Stimulated activated CD8-positive, alpha-beta memory T cell treated with anti-CD3 and anti-CD28 coated beads, Interleukin-12 subunit alpha, Interleukin-12 subunit beta, amount 100 ng/mL, for 1 hour (primary cell): ENCODE measurements at places on chromosomes 11 and 22.

GRCh38 chr11:112581747-112582146 is 321.1 kb upstream of the PLET1 start:
- DNase-seq, result no peak

DNA sequence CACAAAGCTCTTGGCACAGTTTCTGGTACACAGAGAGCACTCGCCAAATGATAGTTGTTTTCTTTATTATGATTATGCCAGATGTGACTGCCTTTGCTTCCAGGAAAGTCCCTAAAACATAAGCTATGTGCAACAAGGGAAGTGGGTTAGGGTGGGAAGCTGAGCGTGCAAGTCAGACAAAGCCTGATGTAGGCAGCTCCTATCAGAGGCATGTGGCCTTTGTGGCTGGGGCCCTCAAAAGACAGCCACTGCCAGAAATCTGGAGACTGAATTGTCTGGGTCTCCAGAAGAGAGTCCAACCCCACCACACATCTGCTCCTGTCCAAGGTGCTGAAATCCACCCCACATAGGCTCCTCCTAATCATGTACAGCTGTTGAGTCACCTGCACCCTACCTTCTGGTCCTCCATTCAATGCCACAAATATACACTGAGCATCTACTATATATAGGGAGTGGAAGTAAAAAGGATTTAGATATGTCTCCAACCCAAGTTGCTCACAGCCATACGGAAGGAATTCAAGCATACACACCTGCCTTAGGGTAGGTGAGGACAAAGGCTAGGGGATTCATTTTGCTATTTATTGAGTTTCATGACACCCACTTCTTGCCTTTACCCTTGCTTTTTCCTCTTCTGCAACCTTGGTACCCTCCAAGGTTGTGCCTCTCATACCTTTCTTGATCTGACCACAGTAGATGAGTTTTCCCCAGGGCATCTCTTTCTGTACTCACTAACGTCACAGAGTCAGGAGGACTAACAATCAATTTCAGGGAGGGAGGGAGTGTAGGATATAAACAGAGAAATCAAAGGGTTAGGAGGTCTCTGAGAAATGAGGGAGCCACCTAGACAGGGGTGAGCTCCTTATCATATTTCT is 12.4 kb downstream of the SEC14L3 start:
- no peak for DNase-seq

DNA sequence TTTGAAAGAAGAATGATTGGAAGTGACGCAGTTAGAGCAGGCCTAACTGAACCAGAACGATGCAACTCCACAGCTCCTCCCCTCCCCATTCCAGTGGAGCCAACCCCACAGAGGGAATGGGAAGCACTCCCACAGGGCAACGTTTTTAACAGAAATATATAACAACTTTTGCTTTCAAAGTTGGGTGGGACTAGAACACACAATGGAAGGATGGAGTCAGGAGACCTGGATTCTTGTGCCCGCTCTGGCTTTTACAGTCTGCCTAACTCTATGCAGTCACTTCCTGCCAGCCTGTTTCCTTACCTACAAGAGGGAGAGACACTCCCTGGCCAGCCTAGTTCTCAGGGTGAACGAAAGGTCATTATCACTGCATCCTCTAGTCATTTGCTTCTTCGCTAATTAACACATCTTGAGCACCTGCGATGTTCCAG is 75.5 kb downstream of the PACSIN2 start:
- DNase-seq, result no peak

GRCh38 chr11:90699791-90700400 is 477.0 kb upstream of the CHORDC1 start:
- DNase-seq, result no peak

DNA sequence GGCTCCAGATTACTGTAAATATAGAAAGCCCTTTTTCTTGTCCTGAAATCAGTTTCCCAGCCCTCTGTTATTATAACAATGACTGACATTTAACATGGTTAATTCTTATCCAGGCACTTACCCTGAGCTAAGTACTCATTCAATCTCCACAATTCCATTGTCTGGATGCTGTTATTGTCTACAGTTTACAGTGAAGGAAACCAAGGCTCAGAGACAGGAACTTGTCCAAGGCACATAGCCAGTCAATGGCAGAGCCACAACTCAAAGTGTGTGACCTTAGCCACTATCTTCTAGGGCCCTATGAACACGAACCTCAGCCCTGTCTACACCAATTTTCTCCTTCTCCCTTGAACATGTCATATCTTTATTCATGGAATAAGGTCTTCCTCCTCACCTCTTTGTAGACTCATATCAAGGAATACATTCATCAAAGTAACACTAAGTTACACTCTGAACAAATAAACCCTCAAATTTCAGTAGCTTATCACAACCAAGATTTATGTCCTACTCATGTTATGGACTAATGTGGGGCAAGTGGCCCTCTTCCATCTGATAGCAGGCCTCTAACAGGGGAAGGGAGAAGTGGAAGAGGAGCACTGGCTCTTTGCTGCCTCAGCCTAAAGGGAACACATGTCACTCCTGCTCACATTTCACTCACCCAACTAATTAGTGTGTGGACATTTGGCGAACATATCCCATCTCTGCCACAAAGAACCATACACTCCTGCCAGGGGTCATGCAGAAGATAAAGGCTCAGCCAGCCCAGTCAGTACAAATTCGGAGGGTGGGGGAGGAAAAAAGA is 39.3 kb upstream of the APLNR start:
- no peak for DNase-seq

DNA sequence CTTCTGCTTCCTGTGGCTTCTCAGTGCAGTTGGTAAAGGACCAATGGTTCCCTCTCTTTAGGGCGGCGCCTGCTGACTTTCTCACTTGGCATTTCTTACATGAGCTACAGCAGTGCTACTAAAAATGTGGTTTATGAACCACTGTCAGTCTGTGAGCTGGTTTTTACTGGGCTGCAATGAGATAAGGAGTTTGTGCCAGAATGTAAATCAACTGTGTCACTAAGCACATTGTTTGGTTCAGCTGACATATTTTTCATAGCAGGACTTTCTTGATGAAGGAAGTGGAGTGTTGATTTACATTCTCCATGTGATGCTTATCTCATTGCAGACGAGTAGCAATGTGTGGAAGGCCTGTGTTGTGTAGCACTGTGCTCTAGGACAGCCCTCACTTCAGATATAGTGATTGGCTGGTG is 463.3 kb downstream of the SOX6 start:
- DNase-seq, result no peak

GRCh38 chr22:23836281-23836680 is 2.5 kb downstream of the DERL3 start:
- DNase-seq, result no peak

DNA sequence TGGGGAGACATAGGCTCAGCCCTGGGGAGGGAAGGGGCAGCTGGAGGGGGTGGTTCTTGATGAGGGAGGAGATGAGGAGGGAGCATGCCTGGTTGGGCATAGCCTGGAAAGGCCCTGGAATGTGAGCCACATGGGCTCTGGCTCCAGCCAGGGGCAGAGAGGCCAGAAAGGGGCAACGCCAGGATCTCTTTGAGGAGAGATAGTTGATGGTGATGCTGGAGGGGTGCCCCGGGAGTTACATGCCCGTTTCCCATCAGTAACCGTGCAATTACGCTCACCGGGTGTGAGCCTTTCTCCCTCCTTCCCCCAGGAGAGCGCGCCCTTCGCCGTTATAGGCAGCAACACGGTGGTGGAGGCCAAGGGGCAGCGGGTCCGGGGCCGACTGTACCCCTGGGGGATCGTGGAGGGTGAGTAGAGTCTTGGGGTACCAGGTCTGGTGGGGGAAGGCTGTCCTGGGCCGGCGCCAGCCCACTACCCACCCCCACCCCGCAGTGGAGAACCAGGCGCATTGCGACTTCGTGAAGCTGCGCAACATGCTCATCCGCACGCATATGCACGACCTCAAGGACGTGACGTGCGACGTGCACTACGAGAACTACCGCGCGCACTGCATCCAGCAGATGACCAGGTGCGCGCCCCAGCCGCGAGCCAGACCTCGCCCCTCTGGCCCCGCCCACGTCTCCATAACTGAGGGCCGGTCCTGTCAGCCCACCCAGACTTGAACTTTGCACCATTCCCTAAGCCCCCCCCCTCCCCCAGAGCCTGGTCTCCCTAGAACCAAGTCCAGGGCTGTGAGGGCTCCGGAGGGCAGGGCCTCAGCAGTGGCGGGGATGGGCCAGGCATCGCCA is 1.8 kb upstream of the GP1BB start:
- no peak for DNase-seq
